ENCODE measurements at places on chromosomes 16 and 17. TPM values are rescaled to one million over a fixed set of nuclear protein-coding genes. Genes with fewer than 3 reads are reported as not detected.

The VTN gene
- total RNA-seq = 3.5 TPM

The GDPD1 gene
- not detected for total RNA-seq

The CLEC3A gene
- not detected for total RNA-seq

The IRX3 gene
- 16.8 TPM for total RNA-seq

The ACSM2A gene
- not detected for total RNA-seq

The MSLN gene
- total RNA-seq = not detected

The TMEM98 gene
- 144 TPM for total RNA-seq

The SP2 gene
- total RNA-seq = 3.0 TPM

The ARHGDIG gene
- total RNA-seq = not detected

The ITGAD gene
- total RNA-seq = not detected

The PRM2 gene
- not detected for total RNA-seq

The EVPL gene
- not detected for total RNA-seq

The FAM171A2 gene
- total RNA-seq = 2.6 TPM

The C1QTNF8 gene
- not detected for total RNA-seq
